RPMI7951 (cell line): ENCODE measurements at places on chromosomes 1 and 21.

- DNase-seq = no peak
Measured at GRCh38 chr1:83102630-83103071, 896.3 kb downstream of the TTLL7 start.

DNA sequence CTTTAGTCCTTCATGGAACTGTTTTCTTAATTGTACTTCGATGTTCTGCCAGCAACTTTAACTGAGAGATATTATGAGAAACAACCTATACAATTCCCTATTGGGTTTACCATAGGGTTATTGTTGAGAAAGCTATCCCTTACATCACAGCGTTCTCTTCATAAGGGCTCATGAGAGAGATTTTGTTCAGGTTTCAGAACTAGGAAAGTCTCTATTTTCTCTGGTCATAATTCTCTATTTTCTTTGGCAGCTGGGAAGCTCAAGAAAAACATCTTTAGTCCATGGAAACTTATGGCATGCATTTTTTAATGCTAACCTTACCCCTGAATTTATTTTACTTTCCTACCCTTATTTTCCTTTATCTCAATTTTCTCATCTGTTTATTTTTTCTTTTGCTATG, 38.2 kb downstream of the NMNAT2 start:
- DNase-seq = no peak

GRCh38 chr1:48966583-48966982, 189.9 kb upstream of the BEND5 start:
- no peak for DNase-seq

DNA sequence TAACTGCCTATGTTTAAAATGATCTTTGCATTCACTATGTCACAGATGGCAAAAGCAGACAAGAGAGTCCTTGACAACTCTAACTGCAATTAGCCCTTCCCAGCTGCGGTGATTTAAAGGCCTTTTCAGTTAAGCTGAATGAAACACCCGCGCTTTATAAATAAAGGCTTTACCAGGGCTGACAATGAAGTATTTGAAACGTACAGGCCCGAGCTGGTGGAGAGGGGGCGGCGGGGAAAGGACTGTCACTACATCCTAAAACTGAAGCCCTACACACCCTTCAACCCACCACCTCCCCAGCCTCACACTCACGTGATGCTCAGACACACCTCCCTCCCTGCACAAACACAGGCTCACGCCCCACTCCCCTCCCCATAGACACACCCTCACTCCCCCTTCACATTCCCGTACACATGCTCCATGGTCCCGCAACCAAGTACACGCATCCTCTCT, 45.5 kb downstream of the GRIK3 start:
- peak; percentile 20 for DNase-seq

GRCh38 chr1:56472860-56473259, 106.5 kb downstream of the PLPP3 start:
- no peak for DNase-seq

DNA sequence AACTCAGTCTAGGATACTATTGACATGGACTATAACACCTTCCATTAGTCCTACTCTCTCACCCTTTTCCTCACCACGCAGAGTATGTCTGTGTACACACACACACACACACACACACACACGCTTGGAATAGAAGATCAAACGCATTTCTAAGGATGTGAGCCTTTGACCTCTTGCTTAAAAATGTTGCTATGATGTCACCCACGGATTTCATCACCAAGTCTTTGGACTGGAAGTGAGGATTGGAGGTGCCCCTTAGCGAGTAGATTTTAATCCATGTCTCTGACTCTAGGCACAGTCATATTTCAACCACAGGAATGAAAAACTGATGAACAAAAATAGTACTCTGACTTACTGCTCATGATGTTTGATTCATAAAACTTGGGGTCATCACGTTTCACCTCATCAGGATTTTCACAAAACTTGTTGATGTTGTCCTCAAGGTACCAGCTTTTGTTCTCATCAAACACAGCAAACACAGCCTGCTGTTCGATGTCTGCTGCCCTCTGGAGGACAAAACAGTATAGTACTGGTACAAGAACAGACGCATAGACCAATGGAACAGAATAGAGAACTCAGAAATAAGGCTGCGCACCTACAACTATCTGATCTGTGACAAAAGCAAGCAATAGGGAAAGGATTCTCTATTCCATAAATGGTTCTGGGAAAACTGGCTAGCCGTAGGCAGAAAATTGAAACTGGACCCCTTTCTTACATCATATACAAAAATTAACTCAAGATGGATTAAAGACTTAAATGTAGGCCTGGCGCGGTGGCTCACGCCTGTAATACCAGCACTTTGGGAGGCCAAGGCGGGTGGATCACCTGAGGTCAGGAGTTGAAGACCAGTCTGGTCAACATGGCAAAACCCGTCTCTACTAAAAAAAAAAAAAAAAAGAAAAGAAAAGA, 39.9 kb downstream of the F5 start:
- DNase-seq = peak; percentile 63
